AG08395 (cell line): ENCODE measurements at places on chromosomes 7 and 10.
A peak's percentile ranks its signal among the peaks of the same experiment; 100 is the strongest.

DNA sequence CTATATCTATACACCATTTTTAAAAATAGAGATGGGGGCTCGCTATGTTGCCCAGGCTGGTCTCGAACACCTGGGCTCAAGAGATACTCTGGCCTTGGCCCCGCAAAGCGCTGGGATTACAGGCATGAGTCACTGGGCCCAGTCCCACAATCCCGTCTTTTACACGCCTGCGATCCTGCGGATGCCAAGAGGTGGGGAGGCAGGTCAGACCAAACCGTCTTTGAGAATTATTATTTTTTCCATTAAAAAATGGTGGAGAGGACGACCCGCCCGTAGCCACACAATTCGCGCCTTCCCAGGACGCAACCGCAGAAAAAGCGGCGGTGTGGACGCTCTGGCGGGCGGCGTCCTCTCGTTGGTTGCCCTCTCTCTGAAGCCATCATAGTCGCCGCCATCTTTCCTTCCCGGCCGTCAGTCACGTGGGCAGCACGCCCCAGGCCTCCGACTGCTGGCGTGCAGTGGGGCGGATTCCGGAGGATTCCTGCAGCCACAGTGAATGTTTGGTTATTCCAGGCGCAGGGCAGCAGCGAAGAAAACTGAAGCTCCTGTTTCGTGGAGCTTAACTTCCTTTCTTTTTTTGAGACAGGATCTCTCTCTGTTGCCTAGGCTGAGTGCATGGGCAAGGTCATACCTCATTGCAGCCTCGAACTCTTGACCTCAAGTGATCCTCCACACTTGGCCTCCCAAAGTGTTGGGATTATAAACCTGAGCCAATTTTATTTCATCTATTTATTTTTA, 9.9 kb upstream of the EPHB4 start:
- peak; percentile 94 for DNase-seq

DNA sequence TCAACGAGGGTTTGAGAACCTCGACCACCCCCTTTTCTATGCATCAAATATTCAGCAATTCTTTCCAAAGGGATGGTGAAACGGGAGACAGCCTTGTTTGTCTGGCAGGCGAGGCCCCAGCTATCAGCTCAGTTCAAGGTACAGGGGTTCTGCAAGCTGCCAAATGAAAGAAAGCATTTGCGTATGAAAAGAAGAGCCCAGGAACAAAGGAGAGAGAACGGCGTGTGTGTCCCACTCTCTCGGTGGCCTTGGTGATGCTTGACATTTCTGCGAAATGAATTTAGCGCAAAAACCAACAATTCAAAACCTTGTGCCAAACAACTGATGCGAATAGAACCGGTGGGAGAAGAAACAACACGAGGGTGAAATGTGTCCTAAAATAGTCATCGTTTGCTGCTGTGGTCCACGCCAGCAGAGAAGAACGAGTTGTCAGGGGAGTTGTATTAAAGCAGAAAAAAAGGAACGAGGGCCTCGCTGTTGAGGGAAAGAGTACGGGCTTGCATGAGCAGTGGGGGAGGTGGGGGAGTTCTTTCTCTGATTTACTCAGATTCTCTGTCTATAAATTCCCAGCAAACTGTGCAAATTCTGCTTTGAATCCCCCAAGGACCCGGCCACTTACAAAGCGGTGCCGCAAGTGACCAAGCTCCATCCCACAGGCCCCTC, 97.7 kb downstream of the TMEM130 start:
- DNase-seq: no peak

- DNase-seq: no peak
These were observed 521.2 kb upstream of the TEX47 start for GRCh38 chr7:89316584-89317251.

DNA sequence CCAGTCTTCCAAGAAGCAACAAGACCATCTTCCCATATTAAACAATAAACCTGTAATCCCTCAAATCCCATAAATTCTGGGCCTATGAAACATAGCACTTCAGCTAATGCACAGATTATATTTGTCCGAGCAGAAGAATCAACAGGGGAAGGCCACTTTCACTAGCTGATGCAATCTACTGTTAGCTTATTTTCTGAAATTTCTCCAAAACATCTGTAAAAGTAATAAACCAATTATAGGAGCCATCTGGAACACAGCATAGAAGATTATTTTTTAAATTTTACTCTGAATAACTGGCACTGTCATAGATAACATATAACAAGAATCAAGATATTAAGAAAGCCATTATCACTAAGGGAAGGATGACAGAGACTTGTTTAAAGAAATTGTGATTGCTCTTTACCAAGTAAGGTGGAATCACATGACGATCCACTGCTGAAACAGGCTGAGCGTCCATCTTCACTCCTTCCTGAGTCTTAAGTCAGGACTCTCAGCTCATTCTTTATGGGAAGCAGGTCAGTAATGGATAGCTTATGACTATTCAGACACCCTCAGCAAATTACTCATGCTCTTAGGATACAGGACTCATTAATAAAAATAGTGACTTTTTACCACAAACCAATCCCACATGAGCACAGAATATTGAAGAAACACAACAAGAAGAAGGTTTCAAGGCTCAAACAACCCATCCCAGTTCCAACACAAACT, 719.5 kb downstream of the XPNPEP1 start:
- no peak for DNase-seq

GRCh38 chr10:71816421-71816851, 34.6 kb downstream of the PSAP start:
- DNase-seq: no peak

GRCh38 chr10:62594093-62594520, 210.4 kb upstream of the ADO start:
- DNase-seq: peak; percentile 61

DNA sequence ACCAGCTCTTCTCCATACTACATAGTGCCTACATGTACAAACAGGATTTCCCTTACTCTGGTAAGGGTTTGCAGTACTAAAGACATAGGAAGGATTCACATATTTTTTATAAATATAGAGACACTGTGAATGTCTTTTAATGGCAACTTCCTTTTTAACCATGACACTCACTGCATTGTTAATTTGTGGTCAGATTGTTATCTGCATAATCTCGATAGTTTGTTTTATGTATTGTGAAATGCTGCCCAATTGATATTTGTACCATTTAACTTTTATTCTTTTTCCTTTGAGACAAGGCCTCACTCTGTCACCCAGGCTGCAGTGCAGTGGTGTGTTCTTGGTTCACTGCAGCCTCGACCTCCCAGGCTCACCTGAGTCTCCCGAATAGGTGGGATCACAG, 39.7 kb downstream of the SP8 start:
- no peak for DNase-seq

DNA sequence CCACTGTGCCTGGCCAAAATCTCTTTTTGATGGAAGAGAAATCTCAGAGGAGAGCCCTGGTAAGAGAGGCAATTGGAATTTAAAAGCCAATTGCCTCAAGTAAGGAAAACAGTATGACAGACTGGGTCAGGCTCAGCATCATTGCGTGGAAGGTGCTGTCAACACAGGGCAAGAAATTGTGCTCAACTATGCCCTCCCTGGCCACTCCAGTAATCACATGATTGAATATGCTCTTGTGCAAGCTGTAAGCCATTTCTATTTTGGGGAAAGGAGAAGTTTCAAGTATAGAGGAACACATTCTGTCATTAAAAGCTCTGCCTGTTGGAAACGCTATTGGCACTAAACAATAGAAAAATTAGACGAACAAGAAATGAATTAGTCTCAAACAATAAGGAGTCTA, 1127.7 kb downstream of the REEP3 start:
- no peak for DNase-seq

GRCh38 chr7:22019931-22020330, 74.2 kb upstream of the CDCA7L start:
- DNase-seq: no peak

GRCh38 chr7:13628239-13629001, 361.0 kb downstream of the ETV1 start:
- peak; percentile 31 for DNase-seq

DNA sequence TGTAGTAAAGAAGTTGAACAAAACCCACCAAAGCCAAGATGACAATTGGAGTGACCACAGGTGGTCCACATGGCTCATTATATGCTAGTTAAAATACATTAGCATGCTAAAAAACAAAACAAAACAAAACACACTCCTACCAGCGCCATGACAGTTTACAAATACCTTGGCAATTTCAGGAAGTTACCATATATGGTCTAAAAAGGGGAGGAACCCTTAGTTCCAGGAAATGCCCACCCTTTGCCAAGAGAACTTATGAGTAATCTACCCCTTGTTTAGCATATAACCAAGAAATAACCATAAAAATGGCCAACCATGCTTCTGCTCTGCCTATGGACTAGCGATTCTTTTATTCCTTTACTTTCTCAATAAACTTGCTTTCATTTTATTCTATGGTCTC, 979.1 kb upstream of the POT1 start:
- DNase-seq: no peak

DNA sequence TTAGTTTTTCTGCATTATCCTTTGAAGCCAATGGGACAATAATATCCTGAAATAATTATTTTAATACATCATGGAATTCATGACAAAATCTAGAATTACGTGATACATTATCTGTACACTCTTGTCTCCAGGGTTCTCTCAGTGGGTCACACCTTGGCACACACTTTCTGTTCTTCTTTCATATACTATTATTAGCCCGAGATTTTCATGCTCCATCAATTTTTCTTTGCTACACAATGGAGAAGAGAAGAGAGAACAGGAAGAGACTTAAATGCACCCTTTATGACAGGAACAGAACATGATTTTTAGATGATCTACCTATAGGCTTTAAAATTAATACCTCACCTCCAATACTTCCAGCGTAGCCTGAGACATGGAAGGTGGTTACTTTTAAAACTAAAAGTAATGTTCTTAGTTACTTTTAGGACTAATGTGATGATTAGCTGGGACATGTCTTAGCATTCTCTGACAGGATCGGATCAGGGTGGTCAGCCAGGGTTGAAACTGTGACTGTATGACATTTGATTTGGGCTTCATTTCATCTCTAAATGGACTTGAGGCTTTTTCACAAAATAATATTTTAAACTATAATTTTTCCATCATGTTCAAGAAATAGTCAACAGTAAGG, 148.2 kb upstream of the WNT16 start:
- DNase-seq: no peak

- no peak for DNase-seq
These were observed 14.9 kb downstream of the YWHAG start for GRCh38 chr7:76343931-76344321.

- no peak for DNase-seq
These were observed 514.8 kb downstream of the TNS3 start for GRCh38 chr7:47066976-47067614.
